ENCODE measurements at places on chromosomes 3 and 15. TPM values are rescaled to one million over a fixed set of nuclear protein-coding genes. Genes with fewer than 3 reads are reported as not detected.

The NAA80 gene
- total RNA-seq = 2.4 TPM

The MME gene
- total RNA-seq = 8.4 TPM

The CLDN18 gene
- not detected for total RNA-seq

The MYO5C gene
- 0.06 TPM for total RNA-seq

The C3orf85 gene
- total RNA-seq = not detected

The PCNP gene
- 54.0 TPM for total RNA-seq

The ADAMTS7 gene
- total RNA-seq = 5.5 TPM

The AADACL2 gene
- not detected for total RNA-seq

The INKA1 gene
- total RNA-seq = 2.1 TPM

The TAMM41 gene
- total RNA-seq = 17.2 TPM

The ADGRG7 gene
- not detected for total RNA-seq

The CHRM5 gene
- not detected for total RNA-seq

The WDR93 gene
- not detected for total RNA-seq

The ATP2C1 gene
- total RNA-seq = 113 TPM

The NXPE3 gene
- 14.9 TPM for total RNA-seq

The CLEC3B gene
- total RNA-seq = 0.37 TPM

All from H4 (cell line).